ENCODE measurements at places on chromosomes 4 and X.
A peak's percentile ranks its signal among the peaks of the same experiment; 100 is the strongest.

GRCh38 chr4:85741381-85741780 lies 266.4 kb downstream of the ARHGAP24 start:
- DNase-seq, result no peak

DNA sequence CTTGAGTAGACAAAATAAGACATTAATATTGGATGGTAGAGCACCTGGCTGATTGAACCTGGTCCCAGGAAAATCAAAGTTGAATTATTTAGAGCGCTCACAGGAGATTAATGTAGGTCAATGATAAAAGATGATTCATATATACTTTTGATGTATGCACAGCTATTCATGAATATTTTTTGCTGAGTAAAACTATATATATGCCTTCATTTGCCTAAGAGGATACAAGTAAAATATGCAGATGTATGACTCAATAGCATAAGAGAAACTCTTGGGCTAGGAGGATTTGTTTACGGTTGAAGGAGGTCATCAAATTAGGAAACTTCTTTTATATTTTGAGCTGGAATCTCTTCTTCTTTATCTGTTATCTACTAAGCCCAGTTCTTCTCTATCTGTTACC lies 202.7 kb upstream of the HS3ST1 start:
- DNase-seq, result no peak

- DNase-seq, result no peak
Observed at GRCh38 chr4:47145630-47146029, 114.3 kb downstream of the GABRB1 start.

DNA sequence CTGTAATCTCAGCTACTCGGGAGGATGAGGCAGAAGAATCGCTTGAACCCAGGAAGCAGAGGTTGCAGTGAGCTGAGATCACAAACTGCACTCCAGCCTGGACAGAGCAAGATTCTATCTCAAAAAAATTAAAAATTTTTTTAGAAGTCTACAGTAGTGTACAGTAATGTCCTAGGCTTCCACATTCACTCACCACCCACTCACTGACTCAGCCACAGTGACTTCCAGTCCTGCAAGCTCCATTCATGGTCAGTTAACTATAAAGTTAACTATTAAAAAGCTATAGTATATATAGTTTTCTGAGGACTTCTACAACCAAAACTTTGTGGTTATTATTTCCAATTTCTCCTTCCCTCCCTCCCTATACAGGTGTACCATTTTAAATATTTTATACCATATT lies 34.7 kb upstream of the NEUROG2 start:
- no peak for DNase-seq

- DNase-seq, result no peak
Observed at GRCh38 chr4:169987327-169988228, 38.6 kb downstream of the MFAP3L start.

- no peak for DNase-seq
Observed at GRCh38 chr4:122163301-122163700, 11.2 kb downstream of the BLTP1 start.

- no peak for DNase-seq
Observed at GRCh38 chr4:69744157-69744478, 16.3 kb downstream of the SULT1B1 start.

GRCh38 chr4:81405900-81406401 lies 65.8 kb downstream of the RASGEF1B start:
- peak; percentile 7 for DNase-seq

DNA sequence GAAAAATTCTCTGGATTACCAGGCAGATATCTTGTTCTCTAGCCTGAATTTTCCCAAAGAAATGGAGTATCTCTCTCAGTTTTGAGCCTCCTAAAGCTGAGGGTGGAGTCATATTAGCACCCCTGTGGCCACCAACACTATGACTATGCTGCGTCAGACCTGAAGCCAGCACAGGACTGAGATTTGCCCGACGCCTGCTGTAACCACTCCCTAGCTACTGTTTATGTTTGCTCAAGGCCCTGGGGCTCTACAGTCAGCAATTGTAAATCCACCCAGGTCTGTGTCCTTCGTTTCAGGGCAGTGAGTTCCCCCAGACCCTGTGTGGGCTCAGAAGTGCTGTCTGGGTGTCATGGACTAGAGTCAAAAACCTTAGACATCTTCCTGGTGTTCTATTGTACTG lies 61.4 kb downstream of the ZXDA start:
- no peak for DNase-seq

DNA sequence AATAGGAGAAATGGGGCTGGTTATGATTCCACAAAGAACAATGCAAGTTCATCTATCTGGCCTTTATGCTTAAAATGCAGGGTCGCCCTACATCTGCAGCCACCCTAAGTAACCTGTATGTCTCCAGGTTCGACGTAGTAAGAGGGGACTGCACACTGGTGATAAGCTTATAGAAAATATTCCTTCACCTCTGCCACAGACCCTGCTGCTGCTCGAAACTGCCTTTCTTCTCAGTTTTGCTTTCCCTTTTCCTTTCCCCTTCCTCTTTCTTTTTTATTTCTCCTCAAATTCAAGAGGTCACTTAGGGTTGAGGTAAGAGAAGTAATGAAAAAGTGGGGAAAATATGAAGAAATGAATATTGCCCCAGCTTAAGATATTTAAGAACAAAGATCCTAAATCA lies 123.5 kb downstream of the DCHS2 start:
- DNase-seq, result no peak

GRCh38 chrX:11296051-11296450 lies 2.8 kb downstream of the AMELX start:
- no peak for DNase-seq

DNA sequence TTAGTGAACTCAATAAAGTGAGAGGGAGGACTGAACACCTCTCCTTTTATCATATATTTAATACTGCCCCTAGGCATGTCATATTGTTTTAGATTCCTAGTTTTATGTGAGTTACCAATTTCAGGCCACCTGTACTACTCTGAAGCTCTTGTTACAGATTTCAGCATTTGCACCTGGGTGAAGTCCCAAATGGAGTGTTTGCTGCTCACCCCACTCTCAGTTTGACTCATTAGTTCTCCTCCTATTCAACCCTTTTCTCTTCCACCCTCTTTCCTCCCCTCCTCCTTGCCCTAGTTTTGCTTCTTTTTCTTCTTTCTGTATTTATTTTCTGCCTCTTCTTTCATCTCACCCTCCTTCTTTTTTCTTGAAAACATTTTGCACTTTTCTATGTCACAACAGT lies 1852.2 kb upstream of the IGFBP7 start:
- no peak for DNase-seq

GRCh38 chr4:40736910-40737309 lies 12.8 kb upstream of the NSUN7 start:
- no peak for DNase-seq

DNA sequence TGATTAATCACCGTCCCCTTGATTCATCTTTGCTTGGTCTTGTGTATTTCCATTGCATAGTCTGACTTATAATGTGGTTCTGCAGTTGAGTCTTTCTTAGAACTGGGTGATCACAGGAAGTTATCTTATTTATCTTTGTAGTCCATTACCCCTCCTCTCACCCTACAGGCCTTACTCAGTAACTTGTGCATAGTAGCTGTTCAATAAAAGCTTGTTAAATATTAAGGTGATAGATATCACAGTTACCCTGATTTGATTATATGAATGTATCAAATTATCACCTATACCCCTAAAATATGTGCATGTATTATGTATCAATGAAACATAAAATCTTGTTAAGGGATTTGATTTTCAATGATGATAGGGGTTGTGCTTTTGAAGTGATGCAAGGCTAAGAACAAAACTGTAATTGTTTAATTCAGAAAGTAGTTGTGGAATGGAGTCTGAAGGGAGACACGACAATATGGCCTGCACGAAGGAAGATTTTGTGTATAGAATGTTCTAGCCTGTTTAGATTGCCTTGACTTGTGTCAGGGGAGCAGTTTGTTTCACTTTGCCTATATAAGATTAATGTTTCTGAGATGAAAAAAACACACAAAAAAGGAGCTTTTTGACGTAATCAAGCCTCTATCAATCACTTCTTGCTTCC lies 132.4 kb upstream of the LIMCH1 start:
- no peak for DNase-seq

DNA sequence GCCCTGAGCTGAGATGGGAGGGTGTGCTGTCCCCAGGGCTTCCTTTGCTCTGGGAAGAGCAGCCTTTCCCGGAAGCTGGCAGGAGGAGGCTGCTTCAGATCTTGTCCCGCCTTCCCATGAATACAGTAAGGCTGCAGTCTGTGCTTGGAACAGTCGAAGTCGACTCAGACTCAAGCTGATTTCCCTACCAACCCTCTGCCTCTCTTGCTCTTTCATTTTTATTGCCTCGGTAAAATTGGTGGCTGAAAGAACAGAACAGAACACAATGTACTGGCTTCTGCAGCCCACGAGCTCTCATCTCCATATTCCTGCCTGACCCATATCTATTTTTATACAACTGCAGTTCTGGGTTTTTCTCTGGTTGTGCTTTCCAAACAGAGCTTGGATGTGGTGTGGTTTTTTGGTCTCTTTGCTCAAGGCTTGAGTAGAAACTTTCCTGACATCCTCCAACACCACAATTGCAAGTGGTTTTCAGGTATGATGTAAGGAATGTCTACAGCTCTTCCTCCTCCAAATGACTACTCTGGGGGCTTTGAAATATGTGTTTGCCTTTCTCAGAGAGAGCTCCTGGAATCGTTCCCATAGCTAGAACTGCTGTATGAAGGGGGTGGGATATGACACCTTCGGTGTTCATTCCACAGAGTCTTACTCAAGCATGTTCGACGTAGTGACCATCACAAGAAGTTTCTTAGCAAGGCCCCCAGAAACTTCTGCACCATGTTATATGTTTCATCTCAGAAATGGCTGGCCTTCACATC lies 61.3 kb downstream of the ENPP6 start:
- no peak for DNase-seq

DNA sequence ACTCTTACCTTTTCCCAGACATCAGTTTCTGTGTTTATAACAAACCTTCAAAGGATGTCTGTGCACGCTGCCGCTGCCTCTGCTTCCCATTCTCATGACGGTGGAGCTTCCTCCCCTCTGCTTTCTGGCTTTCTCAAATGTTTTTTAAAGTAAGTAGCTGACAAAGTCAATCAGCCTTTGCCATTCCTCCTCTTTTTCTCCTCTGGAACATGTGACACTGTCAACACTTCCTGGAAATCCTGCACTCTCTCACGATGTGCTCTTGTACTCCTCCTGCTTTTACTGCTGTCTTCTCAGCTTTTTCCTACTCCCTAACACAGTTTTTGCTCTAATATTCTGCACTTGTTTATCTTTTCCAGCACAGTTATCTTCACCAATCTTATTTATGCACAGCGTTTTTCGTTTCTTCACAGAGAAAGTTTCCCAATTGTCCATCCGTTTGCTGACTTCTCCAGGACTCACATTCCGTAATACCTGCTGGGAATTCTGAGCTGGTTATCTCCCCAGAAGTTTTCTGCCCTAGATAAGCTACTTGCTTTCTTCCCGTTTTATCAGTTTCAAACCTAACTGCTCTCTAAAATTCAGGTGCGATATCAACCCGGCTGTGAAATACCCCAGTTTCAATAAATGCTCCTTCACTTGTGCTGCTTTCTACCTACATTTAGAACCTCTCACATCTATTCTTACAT lies 465.6 kb upstream of the AGA start:
- no peak for DNase-seq

GRCh38 chr4:188429965-188430364 lies 290.7 kb downstream of the TRIML1 start:
- DNase-seq, result no peak

DNA sequence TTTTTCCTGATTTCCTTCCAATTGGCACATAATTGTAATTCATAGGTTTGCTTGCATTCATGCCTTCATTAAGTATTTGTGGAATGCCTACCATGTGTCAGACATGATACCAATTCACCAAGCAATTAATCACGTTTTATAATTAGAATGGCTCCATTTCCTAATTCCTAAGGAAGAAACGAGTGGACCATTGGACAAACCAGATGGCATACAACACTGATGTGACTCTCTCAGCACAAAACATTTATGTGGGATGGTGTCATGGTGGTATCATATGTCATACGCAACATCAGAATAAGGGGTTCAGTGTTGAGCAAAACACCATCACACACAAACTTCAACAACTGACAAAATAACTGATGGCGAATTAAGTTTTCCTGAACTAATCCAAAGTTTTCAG lies 502.8 kb downstream of the DMD start:
- no peak for DNase-seq

- no peak for DNase-seq
Observed at GRCh38 chr4:85228264-85228663, 246.7 kb upstream of the ARHGAP24 start.

- no peak for DNase-seq
Observed at GRCh38 chr4:14478504-14478903, 523.8 kb upstream of the CPEB2 start.

- no peak for DNase-seq
Observed at GRCh38 chrX:10350221-10350620, 193.4 kb downstream of the CLCN4 start.

DNA sequence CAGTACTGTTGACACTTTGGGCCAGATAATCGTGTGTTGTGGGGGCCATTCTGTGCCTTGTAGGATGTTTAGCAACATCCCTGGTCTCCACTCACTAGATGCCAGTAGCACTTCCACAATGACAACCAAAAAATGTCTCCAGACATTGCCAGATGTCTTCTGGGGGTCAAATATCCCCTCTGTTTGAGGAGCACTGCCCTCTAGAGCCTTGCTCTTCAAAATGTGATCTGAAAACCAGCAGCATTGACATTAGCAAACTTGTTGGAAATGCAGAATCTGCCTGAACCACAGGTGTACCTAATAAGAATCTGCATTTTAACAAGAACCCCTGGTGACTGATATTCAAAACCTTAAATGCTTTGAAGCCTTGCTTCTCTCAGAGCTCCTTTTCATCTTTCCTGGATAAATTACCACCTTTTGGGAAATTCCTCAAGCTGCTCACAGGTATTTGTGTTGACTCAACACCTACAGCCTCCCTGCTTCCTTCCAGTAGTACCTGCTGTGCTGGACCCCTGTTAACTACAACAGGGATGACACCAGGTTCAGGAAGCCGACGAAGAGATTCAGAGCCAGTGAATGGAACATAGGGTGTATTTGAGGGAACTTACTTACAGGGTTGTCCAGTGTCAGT lies 459.0 kb upstream of the NR3C2 start:
- no peak for DNase-seq

GRCh38 chrX:139532834-139533233 lies 2.3 kb downstream of the F9 start:
- DNase-seq, result no peak

GRCh38 chrX:15043538-15043937 lies 170.3 kb downstream of the MOSPD2 start:
- DNase-seq, result no peak

DNA sequence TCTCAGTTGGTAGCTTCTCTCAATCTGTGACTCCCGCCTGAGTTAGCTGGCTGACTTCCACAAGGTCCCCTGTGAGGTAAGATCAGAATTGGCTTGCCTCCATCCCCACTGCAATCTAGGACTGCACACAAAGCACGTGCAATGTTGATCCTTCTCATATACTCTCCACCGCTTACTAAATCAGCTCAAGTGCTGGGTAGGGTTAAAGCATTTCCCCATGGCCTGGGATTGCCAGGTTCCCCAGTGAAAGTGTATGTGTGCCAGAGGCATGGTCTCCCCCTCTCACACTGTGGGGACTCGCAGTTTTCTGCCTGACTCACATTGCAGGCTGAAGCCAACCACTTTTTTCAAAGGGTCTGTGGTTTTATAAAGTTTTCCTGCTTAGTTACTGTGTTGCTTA lies 886.9 kb downstream of the FAM133A start:
- DNase-seq, result no peak

- no peak for DNase-seq
Observed at GRCh38 chr4:8331575-8331955, 62.0 kb downstream of the HTRA3 start.

- DNase-seq, result peak; percentile 4
Observed at GRCh38 chrX:110407910-110408545, 49.4 kb downstream of the RTL9 start.

GRCh38 chr4:126533146-126533805 lies 1099.5 kb upstream of the INTU start:
- no peak for DNase-seq
